Lower lobe of right lung (tissue), 2 donors: ENCODE measurements at places on chromosomes 1 and 21. TPM values are rescaled to one million over a fixed set of nuclear protein-coding genes. Genes with fewer than 3 reads are reported as not detected.

ACTA1 gene
- total RNA-seq: 0.32 TPM

UMODL1 gene
- total RNA-seq: 0.50 TPM

UQCRHL gene
- total RNA-seq: 1.1 TPM

DNA sequence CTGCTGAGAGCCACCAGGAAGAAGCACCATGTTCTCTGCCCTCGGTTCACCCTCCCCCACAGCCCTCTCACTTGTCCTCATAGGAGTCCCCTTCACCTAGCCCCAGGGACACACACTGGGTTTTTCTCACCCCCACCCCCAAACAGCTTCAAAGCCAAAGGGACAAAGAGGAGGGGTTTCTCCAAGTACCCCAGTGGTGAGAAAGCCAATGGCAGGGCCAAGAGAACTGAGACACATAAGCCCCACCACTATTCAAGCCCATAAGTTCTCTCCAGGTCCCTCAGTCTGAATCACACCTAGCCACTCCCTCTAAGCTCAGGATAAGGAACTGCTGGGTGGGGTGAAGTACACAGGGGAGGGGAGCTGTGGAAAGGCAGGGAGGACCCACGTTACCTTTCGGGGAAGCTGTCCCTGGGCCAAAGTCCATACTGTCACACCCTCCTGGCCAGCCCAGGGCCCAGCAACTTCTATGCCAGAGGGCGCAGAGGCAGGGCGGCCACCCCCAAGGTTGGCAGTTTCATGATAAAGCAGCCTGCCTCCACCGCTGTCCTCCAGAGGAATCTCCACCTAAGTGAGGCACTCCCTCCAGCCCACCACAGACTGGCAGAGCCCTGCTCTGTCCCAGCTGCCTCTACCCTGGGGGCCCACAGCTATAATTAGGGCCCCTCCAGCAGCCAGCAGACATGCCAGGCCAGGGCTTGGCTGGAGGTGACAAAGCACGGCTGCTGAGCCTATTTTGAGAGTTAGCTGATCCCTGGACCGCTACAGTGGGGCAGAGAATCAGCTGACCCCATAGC is 39.0 kb upstream of the PPP1R15B start:
- H3K27me3 ChIP-seq: no peaks in the 10 kb centered on the region
- no peak overlapping the region for H3K4me3 ChIP-seq
- H3K4me1 ChIP-seq: peaks cover 23% of the 10 kb centered on the region

- H3K27ac ChIP-seq: peak overlapping the region; percentile 70
- no peaks in the 10 kb centered on the region for H3K27me3 ChIP-seq
- no peak overlapping the region for H3K4me3 ChIP-seq
- H3K36me3 ChIP-seq: no peaks in the 10 kb centered on the region
- peaks cover 43% of the 10 kb centered on the region for H3K4me1 ChIP-seq
- no peak for DNase-seq
Observed at GRCh38 chr1:218462587-218462986, 117.5 kb downstream of the TGFB2 start.

DNA sequence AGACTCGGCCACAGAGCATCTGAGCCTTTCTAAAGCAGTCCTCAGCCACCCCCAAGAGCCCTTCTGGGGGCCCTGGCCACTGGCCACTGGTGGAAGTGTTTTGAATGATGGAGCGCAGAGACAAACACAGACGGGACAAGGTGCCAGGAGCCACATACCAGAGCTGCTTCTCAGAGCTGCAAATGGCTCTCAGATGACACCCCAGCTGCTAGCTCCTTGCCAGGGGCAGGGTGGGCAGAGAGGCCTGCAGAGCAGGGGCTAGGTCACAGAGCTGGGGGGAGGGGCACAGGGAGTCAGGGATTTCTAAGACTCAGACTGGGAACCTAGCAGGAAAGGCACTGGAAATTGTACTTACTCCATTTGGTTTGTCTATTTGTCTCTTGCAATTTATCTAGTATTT is 30.4 kb downstream of the KCNN3 start:
- H3K27me3 ChIP-seq: no peaks in the 10 kb centered on the region
- DNase-seq: peak; percentile 65
- no peak overlapping the region for H3K4me3 ChIP-seq
- peaks cover 57% of the 10 kb centered on the region for H3K4me1 ChIP-seq

GRCh38 chr1:18532390-18533170 is 51.9 kb downstream of the KLHDC7A start:
- no peak for DNase-seq
- no peaks in the 10 kb centered on the region for H3K4me1 ChIP-seq
- peaks cover 4% of the 10 kb centered on the region for H3K27me3 ChIP-seq
- no peak overlapping the region for H3K27ac ChIP-seq
- no peak overlapping the region for H3K4me3 ChIP-seq

DNA sequence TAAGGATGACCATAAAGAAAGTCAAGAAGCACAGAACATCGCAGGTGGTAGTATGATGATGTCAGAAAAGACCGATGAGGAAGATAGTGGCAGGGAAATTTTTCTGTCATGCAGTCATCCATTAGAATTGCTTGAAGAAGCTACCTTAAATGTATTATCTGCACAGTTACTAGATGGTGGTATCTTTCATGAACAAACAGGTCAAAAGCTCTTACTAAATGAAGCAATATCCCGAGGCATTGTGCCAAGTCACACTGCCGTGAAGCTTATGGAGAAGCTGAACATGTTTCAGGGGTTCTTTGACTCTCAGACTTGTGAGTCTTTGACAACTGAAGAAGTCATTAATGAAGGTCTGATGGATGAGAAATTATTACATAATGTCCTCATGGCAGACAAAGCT is 128.8 kb downstream of the MACF1 start:
- DNase-seq: no peak
- no peaks in the 10 kb centered on the region for H3K27me3 ChIP-seq
- no peak overlapping the region for H3K27ac ChIP-seq

- H3K4me3 ChIP-seq: no peak overlapping the region
- no peak for DNase-seq
- no peak overlapping the region for H3K27ac ChIP-seq
- no peaks in the 10 kb centered on the region for H3K27me3 ChIP-seq
- peaks cover 65% of the 10 kb centered on the region for H3K4me1 ChIP-seq
Observed at GRCh38 chr1:235935235-235936225, 68.8 kb upstream of the LYST start.

DNA sequence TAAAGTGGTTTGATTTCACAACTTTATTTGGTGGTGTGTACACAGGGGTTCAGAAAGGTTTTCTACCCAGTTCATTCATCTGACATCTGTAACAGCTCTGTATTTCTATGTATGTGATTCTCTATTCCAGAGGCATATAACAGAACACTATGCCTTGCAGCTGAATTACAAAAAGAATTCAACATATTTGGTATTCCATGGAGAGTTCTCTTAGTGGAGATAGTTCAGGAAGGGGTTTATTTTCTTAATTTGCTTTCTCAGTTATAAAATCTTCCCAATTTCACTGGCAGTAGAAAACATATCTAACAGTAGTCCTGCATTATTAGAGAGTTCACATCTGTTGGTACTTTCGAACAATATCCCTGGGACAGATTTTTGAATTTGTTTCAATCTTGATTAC is 207.9 kb upstream of the LYPLAL1 start:
- no peaks in the 10 kb centered on the region for H3K36me3 ChIP-seq
- H3K4me1 ChIP-seq: no peaks in the 10 kb centered on the region
- no peaks in the 10 kb centered on the region for H3K27me3 ChIP-seq
- H3K4me3 ChIP-seq: no peak overlapping the region

DNA sequence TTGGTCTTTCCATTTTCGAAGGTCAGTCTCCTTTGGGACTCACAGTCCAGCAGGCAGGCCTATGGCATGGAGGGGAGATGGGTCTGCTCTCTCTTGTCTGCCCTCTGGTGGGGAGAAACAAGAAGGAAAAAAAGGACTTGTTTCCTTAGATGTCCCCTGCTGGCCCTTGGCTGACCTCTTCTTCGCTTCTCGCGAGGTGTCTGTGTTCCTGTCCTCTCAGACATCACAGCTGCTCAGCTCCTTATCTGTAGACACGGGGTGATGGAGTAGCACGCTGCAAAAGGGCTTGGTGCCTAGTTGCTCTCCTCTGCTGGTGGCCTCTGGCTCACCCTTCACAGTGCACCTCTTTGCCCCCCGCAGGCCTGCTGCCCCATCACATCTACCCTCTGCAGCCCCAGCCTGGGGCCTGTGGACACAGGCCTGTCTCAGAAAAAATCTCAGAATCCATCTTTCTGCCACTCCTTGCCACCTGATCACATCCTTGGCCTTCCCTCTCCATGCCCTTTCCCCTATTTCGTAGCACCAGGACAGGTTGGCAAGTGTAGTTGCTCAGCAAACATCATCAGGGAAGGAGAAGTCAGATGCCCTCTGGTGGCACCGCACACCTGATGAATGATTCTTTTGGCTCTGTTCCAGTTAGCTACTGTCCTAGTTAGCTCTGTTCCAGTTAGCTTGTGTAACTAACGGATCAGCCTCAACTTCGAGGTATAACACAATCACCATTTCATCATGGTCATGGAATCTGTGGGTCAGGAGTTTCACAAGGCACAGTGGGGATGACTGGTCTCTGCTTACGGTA is 18.7 kb upstream of the AK2 start:
- peaks cover 14% of the 10 kb centered on the region for H3K4me1 ChIP-seq
- no peaks in the 10 kb centered on the region for H3K36me3 ChIP-seq
- no peaks in the 10 kb centered on the region for H3K27me3 ChIP-seq
- H3K4me3 ChIP-seq: no peak overlapping the region
- DNase-seq: peak; percentile 80

DNA sequence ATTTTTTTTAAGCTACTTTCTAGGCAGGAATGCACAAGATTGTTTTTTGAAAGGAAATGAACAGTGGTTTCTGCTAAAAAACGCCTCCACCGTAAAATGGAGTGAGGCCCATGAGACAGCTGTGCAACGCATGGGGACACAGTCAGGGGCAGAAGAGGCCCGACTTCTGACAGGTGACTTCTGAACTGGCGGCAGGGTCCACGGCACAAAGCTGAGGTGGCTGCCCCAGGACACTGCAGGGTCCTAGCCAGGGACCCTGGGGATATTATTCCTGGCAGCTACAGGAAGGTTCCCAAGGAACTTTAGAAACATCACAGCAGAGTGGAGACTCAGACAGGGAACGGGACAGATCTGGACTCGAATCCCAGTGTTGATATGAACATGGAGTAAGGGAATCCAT is 75.1 kb downstream of the SIM2 start:
- no peaks in the 10 kb centered on the region for H3K4me1 ChIP-seq
- no peak for DNase-seq
- no peaks in the 10 kb centered on the region for H3K27me3 ChIP-seq
- H3K4me3 ChIP-seq: no peak overlapping the region
- no peaks in the 10 kb centered on the region for H3K36me3 ChIP-seq

DNA sequence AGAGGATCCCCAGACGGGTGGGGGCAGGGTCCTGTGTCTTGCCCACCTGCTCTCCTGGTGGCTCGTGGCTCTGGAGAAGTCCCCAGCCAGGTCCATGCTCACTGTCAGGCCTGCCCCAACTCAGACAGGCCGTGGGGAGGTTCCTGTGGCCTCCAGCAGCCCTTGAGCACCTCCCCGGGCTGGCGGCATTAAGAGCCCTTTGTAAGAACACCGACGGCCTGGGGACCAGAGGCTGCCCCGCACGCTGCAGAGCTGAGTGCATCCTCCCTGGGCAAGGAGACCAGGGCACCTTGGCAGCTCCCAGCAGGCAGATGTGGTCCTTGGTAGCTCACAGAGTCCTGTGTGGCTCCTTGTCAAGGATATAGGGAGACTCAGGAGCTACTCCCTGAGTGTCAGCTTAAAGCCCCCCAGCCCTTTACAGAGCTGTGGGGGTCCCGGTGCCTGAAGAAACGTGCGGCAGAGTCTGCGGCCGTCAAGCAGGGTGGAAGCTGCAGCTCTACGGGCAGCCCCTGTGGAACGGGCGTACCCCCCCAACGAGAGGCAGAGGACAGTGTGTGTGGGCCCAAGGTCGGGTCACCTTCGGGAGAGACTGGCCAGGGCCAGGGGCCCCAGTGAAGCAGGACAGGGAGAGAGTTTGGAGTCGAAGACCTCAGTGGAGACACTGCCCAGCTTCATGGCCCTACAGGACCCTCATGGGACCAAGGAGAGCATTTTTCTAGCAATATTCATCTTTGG is 118.6 kb downstream of the PRDM16 start:
- H3K36me3 ChIP-seq: no peaks in the 10 kb centered on the region
- no peak for DNase-seq
- H3K4me1 ChIP-seq: peaks cover 37% of the 10 kb centered on the region
- H3K27me3 ChIP-seq: peaks cover 18% of the 10 kb centered on the region
- H3K4me3 ChIP-seq: peak overlapping the region; percentile 27

- H3K4me3 ChIP-seq: no peak overlapping the region
- H3K36me3 ChIP-seq: no peaks in the 10 kb centered on the region
- no peaks in the 10 kb centered on the region for H3K4me1 ChIP-seq
- no peak for DNase-seq
- no peak overlapping the region for H3K27ac ChIP-seq
Observed at GRCh38 chr1:193358419-193358818, 172.0 kb upstream of the B3GALT2 start.

DNA sequence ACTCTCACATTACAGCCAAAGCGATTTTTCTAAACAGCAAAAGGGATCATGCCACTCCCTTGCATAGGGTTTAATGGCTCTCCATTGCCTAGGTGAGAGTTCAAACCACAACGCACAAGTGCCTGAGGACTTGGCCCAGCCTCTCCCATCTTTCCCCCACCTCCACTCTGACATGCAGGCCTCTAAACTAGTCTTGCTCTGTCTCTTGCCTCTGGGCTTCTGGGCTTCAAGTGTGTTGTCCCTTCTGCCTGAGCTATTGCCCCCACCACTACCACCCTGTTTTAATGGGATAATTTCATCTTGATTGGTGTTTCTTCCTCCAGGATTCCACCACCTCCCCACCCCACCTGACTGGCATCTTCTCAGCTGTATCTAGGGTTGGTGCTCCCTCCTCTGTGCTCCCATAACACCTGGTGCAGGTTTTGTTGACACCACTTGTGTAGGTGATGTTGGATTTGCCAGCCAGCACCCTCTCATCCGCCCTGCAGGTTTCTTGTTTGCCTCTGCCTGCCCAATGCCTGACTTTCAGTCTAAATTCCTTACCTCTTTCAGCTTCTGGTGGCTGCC is 2.7 kb upstream of the ZBTB21 start:
- peaks cover 13% of the 10 kb centered on the region for H3K4me1 ChIP-seq
- H3K4me3 ChIP-seq: no peak overlapping the region
- no peaks in the 10 kb centered on the region for H3K36me3 ChIP-seq

DNA sequence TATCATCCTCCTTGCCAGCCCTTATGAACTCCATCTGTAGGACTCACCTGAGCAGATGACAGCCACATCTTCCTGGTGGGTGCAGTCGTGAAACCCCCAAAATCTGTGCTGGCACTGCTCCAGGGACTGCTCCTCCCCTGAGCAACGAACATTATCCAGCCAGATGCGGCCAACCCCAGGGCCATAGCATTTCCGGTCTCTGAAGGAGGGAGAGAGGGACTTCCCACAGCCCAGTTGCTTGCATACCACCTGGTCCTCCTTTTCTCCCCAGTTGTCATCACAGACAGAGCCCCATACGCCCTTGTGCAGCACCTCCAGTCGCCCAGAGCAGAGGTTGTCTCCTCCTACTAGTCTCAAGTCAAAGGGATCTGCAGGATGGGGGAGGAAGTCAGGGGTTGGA is 8.5 kb downstream of the CD5L start:
- H3K27me3 ChIP-seq: no peaks in the 10 kb centered on the region
- no peaks in the 10 kb centered on the region for H3K4me1 ChIP-seq
- no peak for DNase-seq
- no peak overlapping the region for H3K4me3 ChIP-seq
- H3K36me3 ChIP-seq: no peaks in the 10 kb centered on the region

GRCh38 chr1:165355139-165355976 is 1.2 kb downstream of the LMX1A start:
- peaks cover 25% of the 10 kb centered on the region for H3K4me1 ChIP-seq
- no peak for DNase-seq
- H3K27me3 ChIP-seq: peaks cover 85% of the 10 kb centered on the region
- H3K36me3 ChIP-seq: no peaks in the 10 kb centered on the region
- peak overlapping the region; percentile 47 for H3K4me3 ChIP-seq

GRCh38 chr1:214427871-214428277 is 123.5 kb downstream of the PTPN14 start:
- H3K4me3 ChIP-seq: no peak overlapping the region
- DNase-seq: no peak
- H3K36me3 ChIP-seq: no peaks in the 10 kb centered on the region
- no peaks in the 10 kb centered on the region for H3K4me1 ChIP-seq
- H3K27ac ChIP-seq: no peak overlapping the region
